ENCODE measurements at places on chromosomes 1 and 21.

- DNase-seq = no peak
Observed at GRCh38 chr1:110702260-110702659, 27.5 kb upstream of the KCNA3 start.

DNA sequence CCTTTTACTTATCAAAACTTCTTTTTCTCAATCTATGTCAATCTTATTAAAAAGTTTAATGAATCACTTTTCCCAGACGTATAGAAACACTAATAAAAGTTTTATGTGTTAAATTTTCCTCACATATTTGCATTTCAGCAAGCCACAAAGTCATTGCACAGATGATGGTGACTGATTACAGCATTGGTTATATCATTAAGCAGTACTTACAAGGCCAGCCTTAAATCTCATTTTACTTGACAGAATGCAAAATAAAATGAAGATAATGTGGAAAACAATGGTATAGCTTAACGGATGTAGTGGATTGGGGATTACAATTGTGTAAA, 39.5 kb downstream of the TMEM200B start:
- no peak for DNase-seq

DNA sequence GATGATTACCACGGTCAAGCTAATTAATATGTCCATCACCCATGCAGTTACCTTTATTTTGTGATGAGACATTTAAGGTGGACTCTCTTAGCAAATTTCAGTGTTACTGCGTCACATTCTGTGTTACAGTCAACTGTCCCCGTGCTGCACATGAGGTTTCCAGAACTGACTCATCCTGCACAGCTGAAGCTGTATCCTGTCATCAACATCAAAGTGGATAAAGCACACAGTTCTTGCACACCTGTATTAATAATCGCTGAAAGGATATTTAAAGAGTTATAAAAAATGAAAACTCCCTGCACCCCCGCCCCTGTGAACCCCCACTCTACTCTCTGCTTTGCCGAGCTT, 3.4 kb upstream of the KRTAP10-5 start:
- DNase-seq = no peak

GRCh38 chr1:66243548-66244130, 290.3 kb upstream of the SGIP1 start:
- DNase-seq = no peak

DNA sequence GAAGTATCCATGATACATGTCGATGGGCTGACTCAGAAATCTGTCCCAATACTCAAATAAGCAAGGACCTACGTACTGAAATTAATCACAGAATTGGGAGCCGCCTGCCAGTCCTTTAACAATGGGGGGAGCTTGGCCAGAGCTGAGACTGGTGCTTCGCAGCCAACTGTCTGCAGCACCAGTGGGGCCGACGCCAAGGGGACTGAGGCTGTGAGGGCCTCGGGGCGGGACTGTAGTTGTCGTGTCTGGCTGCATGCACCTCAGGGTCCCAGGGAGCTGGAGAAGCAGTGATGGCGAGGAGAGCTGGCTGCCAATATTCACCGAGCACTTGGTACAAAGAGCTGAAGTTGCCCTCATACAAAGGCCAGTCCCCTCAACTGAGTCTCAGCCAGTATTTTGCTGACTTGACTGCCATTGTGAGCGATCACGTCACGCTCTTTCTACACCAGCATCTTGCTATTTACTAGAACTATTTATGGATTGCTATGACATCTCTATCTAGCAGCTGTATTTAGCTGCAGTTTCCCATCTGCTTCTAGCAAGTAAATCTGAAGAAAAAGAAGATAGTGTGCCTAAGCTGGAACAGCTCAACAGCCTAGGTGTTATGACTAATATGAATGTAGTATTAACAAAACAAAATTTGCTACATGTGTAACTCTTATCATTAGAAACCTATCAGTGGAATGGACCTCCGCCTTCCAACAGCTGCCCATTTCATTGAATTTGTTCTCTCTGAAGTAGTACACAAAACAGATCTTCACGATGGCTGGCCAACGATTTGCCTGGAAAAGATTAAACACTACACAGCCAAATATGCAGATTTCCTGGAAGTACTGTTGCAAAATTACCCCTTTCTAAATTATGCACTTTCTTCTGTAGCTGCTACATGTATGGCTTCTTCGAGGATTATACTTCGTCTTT, 29.1 kb downstream of the EVI5 start:
- no peak for DNase-seq

- DNase-seq = no peak
Observed at GRCh38 chr1:199954699-199955098, 72.8 kb upstream of the NR5A2 start.

DNA sequence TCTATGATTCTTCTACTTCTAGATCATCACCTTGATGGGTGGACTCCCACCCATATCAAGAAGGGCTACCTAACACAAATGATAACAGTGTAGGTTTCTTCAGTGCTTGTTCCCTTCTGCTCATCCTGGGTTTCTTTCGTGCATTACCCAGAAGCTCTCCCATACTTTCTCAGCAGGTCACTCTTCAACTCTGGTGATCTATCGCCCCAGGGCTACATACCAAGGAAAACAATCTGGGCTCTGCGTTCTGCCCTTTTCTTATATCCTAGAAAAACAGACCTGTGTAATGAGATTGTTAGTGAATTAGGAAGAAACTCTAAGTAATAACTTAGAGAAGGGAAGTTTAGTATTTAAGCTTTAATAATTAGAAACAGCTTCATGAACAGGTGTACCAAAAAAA, 370.6 kb upstream of the SPAG17 start:
- DNase-seq = no peak

DNA sequence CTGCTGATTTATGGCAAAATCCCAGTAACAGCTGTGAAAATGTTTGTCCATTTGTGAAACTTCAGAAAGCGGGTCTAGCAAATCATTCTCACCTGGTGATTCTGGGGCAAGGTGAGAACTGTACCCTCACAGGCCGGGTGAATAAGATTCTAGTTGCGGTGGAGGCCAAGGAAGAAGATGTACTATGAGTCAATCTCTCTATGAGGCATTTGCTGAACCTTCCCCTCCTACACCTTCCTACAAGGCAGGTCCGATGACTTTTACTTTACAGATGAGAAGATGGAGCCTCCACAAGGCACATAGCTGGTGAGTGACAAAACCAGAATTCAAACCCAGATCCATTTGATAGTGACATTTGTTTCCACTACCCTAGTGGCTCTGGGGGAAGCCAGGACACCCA, 72.7 kb downstream of the BACH1 start:
- no peak for DNase-seq

- no peak for DNase-seq
Observed at GRCh38 chr1:220902916-220903315, 23.7 kb downstream of the HLX start.

DNA sequence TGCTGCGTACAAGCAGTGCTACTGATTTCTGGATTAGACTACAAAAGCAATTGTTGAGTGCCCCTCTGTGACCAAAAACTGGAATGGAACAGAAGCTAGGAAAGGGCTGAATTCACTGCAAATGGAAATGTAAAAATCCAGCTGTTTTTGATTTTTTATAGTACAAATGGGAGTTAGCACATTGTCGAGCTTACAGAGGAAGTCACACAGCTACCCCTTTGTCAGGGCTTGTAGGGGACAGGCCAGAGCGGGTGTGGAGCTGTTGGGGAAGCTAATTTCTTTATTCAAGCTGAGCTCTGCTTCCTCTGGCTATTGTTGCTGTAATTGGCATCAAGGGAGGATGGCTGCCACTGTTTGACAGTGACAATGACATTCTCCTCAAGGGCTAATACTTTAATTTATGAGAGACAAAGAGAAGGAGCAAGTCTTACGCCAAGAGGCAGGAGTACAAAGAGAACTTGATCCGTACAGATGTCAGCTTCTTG, 96.1 kb downstream of the SLC35F3 start:
- DNase-seq = no peak

DNA sequence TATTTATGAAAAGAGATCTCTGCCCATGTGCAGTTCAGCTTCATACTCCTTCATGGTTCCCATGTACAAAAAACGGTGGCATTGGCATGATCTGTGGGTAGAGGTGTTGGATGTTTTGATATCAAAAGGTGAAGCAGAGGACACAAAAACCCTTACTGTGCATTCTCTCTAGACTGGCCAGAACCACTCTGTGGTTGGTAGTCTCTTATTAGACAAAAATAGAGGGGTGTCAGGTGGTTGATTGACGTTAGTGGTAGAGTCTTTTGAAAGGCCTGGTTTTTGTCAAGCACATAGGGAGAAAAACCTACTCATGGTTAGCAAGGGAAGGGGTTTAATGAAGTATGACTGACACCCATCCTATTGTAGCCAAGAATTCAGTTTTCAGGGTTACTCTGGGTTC, 400.0 kb upstream of the TMPRSS15 start:
- DNase-seq = no peak
